ENCODE measurements at places on chromosomes 3 and 15.

GRCh38 chr3:138445236-138445635 is 10.8 kb downstream of the ESYT3 start:
- no peak for DNase-seq

DNA sequence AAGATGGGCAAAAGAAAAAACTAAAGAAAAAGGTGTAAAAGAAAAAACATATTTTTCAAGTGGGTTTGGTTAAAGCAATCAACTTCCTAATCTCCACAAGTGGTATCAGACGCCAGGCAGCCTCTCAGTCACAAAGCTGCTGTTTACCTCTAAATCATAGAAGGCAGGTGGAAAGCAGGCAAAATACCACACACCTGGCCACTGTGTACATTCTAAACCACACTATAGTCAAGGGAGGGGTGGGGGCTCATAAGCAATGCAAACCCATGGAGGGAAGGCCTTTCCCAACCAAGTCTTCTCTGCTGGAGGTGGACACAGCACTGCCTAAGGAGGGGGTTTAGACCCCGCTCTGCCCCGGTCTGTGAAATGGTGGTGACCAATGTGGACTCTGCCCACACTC is 50.4 kb downstream of the MCF2L2 start:
- DNase-seq, result no peak

GRCh38 chr3:22241110-22241509 is 490.1 kb upstream of the ZNF385D start:
- no peak for DNase-seq

DNA sequence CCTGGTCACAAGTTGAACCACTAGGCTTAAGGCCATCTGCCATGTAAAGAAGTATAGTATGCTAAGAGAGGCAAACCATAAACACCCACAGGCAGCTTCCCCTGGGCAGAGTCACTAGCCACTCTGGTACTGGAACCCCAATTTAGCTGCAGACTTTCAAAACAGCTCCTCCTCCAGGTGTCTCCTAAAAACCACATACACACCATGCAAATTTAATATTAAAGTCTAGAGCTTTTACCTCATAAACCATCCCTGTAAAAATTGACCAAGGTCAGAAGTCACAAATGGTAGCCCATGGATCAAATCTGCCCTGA is 99.1 kb upstream of the STT3B start:
- no peak for DNase-seq

Measured in T-helper 2 cell (primary cell).